ENCODE measurements at places on chromosomes 3 and 15.

- peak; percentile 76 for DNase-seq
Observed at GRCh38 chr3:194139071-194139813, 3.3 kb downstream of the HES1 start.

GRCh38 chr3:113005611-113006010, 14.8 kb downstream of the GTPBP8 start:
- DNase-seq, result no peak

- no peak for DNase-seq
Observed at GRCh38 chr3:62332835-62333244, 40.5 kb downstream of the FEZF2 start.

DNA sequence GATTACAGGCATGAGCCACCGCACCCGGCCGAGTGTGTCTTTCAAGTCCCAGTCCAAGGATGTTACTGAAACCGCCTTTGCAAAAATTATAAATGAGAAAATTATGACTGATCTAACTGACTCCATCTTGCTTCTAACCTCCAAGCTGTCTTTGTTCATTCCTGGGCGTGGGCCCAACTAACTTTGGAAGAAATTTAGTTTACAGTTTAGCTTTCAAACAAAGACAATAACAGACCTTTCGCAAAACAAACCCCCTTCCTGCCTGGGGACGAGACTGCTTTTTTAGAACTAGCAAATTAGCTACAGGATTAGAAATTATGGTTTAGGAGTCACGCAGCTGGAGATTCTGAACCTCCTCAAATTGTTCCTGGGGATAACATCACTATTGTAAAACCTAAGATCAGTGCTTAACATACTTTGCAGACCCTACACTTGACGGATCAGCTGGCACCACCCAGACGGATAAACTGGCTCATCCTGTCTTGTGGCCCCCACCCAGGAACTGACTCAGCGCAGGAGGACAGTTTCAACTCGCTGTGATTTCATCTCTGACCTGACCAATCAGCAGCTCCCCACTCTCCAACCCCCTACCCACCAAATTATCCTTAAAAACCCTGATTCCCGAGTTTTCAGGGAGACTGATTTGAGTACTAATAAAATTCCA, 23.8 kb downstream of the NANOGP8 start:
- no peak for DNase-seq

DNA sequence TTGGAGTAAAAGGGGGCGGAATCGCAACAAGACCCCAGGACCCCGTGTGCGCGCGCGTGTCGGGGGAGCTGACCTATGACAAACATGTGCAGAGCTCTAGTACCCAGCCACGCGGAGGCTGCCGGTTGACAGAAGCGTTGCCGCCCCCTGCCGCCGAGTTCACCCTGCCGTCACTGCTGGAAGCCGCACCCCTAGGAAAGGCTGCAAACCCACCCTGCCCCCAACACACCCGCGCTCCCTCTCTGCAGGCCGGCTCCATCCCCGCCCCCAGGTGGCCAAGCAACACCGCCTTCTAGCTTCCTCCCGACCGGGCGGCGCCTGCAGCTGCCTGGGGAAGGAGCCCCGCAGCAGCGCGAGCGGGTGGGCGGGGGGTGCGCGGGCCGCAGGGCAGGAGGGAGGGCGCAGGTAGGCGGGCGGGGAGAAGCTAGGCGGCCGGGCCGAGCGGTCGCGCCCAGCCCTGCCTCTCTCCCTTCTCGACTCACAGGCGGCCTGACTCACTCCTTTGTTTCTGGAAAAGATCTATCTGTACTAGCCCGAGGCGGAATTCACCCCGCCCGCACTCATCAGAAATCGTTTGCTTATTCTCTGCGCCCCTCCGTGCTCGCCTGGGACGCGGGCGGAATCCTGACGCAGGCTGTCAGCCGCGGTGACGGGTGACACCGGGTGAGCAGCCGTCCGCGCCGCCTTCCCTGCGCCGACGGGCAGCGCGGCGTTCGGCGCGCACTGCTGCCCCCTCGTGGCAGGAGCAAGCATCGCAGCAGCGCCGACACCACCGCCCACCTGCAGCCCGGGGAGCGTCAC, 160.8 kb downstream of the GAP43 start:
- peak; percentile 94 for DNase-seq

Measured in SW480 (cell line).